Esophagus squamous epithelium (tissue), 5 donors: ENCODE measurements at places on chromosomes 12 and 14.

DNA sequence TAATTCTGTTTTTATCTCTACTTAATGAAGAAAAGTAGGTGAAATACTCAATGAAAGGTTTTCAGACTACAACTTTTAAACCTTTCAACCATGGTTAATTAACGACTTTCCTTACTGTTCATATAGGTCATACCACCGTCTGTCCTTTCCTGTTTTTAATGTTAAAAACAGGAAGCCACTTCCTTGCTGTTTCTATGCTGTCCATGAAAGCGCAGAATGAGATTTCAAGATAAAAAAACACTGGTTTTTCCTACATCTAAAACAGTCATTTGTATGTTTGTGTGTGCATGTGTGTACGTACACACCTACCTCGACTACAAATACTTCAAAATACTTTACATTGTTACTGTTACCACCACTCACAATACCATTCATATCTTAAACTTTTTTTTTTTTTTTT, 27.3 kb downstream of the SPTLC2 start:
- no peak for DNase-seq

DNA sequence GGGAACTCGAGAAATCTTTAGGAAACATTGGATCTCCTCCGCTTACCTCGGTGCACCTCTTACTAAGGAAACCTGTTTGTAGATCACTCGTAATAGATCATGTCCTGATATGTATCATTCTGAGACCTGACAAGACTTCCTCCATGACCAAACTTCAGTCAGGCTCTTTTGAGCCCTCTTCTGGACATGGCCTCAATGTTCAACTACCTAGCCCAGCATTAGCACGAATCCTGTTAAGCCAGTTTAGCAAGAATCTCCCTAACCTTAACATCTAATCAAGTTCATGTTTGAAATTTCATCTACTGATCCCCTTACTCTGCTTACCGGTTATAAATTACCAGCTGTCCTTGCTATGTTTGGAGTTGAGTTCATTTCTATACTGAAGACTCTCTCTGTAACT, 713.9 kb upstream of the USP15 start:
- no peak for DNase-seq

DNA sequence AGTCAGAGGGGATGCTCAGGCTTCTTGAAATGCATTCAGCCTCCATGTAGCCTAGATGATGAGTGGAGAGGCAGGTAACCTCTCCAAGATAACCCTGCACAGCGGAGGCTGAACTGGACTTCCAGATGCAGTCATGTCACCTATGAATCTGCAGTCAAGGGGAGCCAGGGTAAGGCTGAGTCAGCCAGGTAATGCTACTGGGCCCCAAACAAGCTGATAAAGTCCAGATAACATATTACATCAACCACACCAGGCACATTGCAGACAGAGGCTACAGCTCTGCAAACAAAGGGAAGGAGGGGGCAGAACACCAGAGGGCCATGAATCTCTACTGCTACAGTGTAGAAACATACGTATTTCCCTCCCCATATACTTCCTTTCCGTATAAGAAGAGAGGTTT, 14.0 kb downstream of the RNASE9 start:
- DNase-seq, result no peak

DNA sequence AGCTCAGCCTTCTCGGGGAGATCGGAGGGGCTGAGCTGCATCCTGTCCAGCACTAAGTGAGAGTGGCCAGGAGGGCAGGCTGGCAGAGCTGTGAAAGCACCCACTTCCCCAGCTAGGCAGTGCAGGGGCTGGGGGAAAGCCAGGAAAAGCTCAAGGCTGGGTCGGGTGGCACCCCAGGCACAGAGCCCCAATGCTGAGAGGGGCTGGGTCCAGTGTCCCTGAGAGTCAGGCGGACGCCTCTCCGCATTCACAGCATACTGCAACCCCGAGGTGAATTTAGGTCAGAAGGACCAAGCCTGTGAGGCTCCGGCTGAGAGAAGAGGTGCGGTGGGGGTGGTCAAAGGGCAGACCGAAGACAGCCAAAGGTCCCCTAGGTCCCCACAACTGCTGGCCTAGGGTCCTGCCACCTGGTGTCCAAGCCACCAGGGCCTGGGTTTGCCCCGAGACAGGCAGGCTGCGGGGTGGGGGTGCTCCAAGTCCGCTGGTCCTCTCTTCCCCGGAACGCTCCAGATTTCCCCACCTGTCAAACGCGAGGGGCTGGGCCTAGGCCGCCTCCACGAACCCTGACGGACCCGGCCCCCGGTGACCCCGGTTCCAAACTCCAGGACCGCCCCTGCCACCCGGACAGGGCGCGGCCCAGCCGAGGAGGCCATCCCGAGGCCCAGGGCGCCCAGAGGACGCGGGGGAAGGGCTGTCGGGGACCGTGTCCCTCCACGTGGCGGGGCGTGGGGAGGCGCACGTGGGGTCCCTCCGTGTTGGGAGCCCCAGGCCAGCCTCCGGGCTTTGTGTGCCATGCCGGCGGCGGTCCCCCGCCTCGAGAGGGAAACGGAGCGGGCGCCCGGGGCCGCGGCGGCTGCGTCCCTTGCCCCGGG, 527 bp downstream of the CAMKK2 start:
- DNase-seq, result no peak

GRCh38 chr12:38956337-38956736, 50.9 kb upstream of the CPNE8 start:
- DNase-seq, result no peak

DNA sequence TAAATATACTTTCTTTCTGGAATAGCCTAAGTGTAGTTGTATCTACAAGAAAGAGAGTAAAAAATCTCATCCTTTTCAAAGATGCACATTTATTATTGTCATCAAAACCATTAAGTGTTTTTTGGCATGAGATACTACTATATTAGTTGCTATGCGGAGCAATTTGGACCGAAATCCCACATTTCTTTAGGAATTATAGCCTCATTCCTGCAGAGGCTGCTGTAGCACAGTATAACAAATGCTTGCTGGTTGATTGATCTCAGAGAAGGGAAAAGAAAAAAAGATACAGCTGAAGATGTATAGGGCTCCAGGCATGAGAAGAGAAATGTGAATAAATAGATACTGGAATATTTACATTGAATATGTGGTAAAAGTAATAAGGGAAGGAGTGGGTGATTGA, 36.0 kb downstream of the RHOJ start:
- no peak for DNase-seq

- DNase-seq, result no peak
Measured at GRCh38 chr14:92986254-92987147, 63.6 kb downstream of the CHGA start.

GRCh38 chr12:75065482-75065881, 144.2 kb downstream of the KCNC2 start:
- DNase-seq, result no peak

GRCh38 chr12:52005903-52006703, 643 bp upstream of the TAMALIN start:
- no peak for DNase-seq

DNA sequence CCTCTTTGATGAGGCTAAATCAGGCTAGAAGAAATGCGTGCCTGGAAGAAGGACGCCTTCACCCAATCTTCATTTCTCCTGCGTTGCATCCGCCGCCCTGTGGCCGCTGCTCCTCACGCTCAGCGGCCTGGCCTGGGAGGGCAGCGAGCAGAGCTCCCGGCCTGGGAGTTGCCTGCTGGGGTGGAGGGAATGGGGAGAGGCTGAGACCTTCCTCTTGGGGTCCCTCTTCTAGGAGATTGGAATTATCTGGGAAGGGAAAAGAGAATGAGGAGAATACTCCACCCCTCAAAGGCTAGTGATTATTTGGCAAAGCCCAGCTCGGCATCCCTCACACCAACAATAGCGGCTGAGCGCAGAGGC, 2.4 kb upstream of the HOXC12 start:
- DNase-seq, result no peak

- no peak for DNase-seq
Measured at GRCh38 chr12:64008596-64008995, 164.1 kb downstream of the SRGAP1 start.

DNA sequence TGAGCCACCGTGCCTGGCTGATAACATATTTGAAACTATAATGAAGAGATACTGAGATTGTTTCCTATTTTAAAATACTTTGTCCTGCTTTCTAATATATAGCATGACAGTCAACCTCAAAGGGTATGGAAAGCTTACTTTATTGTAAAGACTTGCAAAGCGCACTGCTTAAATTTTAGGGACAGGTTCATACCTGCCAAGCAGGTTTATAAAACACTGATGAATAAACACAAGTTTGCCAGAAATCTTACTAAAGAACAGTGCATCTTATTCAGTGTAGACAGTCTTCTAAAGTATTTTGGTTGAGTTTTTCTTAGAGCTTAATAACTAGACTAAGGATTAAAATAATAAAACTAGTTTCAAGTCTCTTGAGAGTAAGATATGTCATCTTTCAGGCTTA, 4.8 kb downstream of the C12orf71 start:
- no peak for DNase-seq

GRCh38 chr12:30599608-30600007, 96.1 kb downstream of the IPO8 start:
- no peak for DNase-seq
